ENCODE measurements at places on chromosomes 1 and 21.

- no peak for DNase-seq
These were observed 400 bp upstream of the PGBD2 start for GRCh38 chr1:248905662-248906008.

GRCh38 chr1:22030473-22030872 is 22.0 kb upstream of the CDC42 start:
- DNase-seq: no peak

- DNase-seq: no peak
These were observed 102.2 kb downstream of the NTMT2 start for GRCh38 chr1:170247751-170248521.

DNA sequence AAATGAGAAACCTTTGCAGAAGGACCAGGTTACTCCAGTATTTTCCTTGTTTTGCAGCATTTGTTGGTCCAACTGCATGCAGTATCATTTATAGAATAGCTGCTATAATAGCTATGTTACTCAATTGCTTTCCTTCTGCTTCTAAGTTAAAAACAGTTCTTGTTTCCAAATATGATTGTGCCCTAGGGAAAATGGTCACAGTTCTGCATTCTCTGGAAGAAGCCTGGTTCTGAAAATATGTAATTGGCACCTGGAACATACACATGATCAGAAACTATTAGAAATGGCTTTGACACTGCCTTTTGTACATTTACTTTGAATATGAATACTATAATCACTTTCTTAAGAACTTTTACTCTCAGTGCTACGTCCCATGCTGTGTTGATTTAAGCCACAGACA is 33.6 kb downstream of the HENMT1 start:
- no peak for DNase-seq

- no peak for DNase-seq
These were observed 28.6 kb upstream of the MX1 start for GRCh38 chr21:41397471-41397891.

- DNase-seq: no peak
These were observed 453 bp upstream of the TTLL10 start for GRCh38 chr1:1173061-1173792.

- DNase-seq: no peak
These were observed 39.1 kb upstream of the CDC42BPA start for GRCh38 chr1:227357171-227357926.
